ENCODE measurements at places on chromosomes 16 and 17.
A peak's percentile ranks its signal among the peaks of the same experiment; 100 is the strongest.

- no peak for DNase-seq
Measured at GRCh38 chr16:49632795-49633184, 223.1 kb downstream of the ZNF423 start.

DNA sequence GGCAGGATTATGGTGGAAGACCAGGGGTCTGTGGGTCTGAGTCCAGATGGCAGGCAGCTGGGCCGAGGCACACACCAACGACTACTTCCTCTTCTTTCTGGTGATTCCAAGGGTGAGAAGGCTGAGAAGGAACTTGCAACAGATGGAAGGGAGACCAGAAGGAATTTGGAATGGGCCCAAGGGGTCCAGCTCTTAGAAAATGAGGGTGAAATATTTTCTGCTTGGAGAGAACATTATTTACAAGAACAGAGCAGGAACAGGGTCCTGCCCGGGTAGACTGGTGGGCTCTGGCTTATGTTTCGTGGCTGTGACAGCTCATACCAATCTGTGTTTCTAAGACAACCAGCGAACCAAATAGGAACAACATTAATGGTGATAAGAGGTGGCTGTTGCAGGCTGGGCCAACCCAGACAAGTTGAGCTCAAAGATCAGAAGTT lies 36.6 kb downstream of the CCDC42 start:
- no peak for DNase-seq

DNA sequence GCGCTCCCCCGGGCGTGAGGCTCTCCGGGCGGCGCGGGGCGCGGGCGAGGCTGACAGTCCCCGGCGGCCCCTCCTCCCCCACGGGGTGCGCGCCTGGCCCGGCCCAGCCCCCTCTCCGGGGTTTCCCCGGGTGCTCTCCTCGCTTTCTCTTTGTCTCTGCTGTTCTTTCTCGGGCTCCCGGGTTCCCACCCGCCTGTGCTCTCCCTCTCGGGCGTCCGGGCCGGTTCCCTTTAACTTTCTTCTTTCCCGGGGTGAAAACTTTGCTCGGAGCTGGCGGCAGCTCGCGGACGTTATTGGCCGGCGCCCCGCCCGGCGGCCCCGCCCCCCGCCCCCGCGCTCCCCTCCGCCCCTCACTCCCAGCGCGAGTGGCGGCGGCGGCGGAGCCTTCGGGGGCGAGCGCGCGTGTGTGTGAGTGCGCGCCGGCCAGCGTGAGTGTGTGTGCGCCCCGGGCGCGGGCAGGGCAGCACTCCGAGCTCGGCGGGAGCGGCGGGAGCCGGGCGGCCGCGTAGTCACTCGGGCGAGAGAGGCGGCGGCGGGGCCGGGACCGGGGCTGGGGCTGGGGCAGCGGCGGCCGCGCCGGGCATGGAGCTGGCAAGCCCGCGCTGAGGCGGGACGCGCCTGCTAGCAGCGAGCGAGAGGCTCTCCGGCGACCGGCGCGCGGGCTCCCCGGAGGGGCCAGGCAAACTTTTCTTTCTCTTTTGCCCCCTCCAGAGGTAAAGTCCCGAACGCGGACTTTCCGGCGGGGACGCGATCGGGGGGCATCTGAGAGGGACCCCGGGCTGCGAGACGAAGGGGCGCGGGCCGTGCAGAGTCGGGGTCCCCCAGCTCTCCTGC lies at the start of gene NTN1:
NTN1 (plus strand) TSS at position 353 of the 834 bp plus-strand sequence. CDS start 864 bp downstream, outside the sequence.
- DNase-seq = peak; percentile 5

DNA sequence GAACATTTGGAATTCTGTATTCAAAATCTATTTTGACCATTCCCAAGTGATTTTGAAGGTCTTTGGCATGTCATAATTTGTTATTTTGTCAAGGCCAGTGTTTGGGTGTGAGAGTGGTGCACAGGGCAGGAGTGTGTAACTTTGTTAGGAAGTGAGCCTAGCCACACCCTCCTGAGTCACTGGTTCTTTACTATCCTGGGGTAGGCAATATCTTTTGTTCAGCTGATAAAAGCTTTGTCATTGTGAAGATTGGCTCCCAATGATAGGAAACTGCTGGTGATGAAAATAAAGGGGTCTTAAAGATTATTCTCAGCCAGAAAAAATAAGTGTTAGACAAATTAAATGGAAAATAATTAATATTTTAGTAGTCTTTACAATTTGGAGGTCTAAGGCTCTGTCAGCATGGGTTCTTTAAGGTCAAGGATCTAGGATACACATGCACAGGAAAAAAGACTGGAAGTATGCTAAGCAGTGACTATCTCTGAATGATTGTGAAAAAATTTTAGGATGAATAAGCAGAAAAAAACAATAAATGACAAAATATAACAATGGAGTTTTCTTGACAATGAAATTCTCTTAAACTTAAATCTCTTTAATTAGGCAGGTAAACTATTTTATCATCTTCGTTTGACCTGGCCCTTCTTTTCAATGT lies 5.1 kb downstream of the UBN1 start:
- DNase-seq = peak; percentile 50

- no peak for DNase-seq
Measured at GRCh38 chr17:3722716-3723115, 987 bp upstream of the HASPIN start.

DNA sequence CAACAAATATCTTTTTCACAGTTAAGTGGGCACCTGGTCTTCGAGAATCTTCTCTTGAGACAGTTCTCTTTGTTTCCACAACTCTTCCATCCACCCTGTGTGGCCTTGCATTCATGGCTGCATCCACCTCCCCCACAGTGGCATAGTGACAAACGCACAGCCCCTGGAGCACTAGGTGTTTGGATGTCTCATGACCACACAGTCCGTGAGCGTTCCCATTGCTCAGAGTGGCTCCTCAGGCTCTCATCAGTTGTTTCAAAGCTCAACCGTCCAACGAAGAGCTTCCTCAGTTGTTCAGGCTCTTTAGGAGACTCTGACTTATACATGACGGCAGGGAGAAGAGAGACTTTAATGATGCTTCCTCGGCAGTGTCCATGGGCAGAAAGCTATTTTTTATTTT lies 191.6 kb downstream of the CDRT15L2 start:
- DNase-seq = no peak

DNA sequence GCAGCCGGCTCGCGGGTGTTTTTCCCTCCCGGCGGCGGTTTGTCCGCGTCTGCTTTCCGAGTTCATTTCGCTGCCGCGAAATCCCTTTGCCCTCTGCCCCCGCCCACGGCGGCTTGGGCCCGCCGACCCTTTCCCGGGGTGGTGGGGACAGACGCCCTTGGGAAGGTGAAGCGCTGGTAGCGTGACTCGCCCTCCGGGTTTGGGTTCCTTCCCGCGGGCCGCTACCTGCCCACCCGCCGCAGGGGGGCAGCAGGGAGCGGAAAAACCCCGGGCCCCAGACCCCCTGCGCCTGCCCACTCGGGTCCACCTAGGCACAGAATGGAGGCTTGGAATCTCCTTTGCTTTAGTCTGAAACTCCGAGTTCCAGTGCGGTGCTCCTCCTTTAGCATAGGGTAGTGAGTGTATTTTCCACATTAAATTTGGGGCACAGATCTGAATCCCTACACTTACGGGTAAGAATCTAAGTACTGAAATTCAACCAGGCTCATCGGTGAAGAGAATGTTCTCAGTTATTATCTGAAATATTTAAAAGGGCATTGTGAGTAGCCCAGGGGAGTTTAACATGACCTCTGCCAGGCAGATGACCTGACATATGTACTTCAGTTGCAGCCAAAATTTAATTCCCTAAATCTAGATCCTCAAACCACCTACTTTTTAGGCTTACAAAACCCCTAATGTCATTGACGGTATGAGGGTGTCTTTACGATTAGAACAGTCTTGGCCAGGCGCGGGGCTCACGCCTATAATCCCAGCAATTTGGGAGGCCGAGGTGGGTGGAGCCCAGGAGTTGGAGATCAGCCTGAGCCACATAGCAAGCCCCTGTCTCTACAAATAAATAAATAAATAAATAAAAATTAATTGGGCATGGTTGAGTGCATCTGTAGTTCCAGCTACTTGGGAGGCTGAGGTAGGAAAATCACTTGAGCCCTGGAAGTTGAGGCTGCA lies 1.0 kb downstream of the NME2 start:
- peak; percentile 41 for DNase-seq

- DNase-seq = no peak
Measured at GRCh38 chr17:65194670-65195334, 57.6 kb downstream of the RGS9 start.

DNA sequence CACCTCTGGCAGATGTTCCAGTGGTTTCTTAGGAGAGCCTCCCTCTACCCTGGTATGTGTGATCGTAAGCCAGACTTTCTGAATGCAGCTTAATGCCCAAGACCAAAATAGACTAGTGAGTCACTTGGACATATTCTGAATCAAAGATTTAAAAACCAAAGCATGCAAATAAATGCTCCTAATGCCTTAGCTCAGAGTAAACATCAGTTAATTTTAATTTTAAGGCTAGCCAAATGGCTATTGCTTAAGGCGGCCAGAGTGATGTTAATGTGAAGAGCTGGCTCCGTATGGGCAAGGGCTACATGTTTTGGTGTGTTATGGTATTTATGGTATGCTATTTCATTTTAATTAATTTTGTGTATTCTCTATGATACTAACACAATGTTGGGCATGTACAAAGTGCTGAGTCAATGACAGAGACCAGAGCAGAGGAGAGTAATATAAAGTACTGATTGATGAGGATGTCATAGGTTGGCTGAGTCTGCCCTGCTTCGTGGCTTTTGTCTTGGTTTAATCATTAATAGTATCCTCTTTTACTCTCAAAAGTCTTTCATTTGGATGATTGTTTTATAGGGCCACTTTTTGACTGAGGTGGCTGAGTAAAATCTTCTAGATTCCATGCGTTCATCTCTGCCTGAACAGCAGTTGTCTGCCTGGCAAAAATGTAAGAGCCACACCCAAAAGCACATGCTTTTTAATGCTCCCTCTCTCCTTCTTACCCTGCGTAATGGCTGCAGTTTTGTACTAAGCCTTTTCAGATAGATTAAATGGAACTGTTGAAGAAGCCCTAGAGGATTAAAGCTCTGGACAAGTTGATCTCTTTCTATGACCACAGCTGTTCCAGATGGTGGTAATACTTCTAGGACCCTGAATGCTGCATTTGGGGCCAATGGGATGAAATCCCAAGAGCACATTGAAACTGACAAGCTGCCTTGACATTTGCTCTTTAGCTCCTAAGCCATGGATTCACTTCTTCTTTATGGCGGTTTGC lies 59.6 kb downstream of the MAP2K6 start:
- peak; percentile 61 for DNase-seq

GRCh38 chr17:8371786-8372185 lies 4.7 kb downstream of the KRABD2 start:
- DNase-seq = no peak

DNA sequence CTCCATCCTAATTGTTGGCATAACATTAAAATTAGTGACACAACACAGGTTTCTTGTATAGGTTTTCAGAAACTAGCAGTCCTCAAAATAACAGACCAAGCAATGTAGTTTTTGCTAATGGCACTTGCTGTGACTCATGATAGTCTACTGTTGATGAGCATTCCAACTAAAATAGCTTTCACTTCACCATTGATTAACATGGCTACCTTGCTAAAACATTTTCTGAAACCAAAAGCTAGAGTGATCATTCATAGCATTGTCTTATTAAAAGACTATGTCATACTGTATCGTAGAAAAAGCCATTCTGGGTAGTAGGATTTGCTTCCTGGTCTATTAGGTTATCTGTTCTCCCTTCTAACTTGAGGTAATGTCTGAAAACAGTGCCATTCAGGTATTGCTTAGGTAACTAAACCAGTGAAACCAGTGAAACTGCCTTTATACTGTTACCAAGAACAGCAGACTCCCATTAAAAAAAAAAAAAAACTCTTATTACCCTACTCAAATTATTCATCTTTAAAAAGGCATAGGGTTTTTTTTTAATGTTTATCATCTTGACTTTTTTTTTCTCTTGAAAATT lies 2.5 kb upstream of the CLTC start:
- no peak for DNase-seq

- peak; percentile 93 for DNase-seq
Measured at GRCh38 chr17:13544292-13544691, 57.4 kb downstream of the HS3ST3A1 start.

DNA sequence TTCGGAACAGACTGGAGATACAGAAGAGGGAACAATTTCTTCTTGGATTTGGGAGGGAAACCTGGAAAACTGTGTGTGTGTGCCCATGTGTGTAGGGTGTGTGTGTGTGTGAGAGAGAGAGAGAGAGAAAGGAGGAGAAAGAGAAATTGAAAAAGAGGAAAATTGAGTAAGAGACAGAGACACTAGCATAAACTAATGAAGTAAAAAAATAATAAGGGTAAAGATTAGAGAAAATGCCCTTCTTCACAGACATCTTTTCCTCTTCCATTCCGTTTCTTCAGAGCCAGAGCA lies 13.9 kb upstream of the HOXB2 start:
- DNase-seq = no peak

GRCh38 chr17:37488009-37488604 lies 1.6 kb upstream of the DUSP14 start:
- peak; percentile 94 for DNase-seq

DNA sequence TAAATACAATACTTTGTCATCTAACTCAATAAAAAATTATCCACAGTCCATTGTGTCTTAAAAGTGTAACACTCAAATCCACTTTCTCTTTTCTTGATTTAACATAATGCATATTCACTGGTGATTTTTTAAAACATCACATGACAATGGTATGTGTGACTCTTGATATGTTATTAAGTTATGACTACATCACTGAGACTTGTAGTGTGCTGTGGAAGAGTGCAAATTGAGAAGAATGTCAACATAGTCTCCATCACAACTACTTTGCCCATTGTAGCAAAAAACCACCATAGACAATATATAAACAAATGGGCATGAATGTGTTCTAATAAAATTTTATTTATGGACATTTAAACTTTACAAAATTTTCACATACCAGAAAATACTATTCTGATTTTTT lies 380.7 kb upstream of the PMFBP1 start:
- peak; percentile 6 for DNase-seq

Data from HCEC 1CT (cell line).